Islet precursor cell (in vitro differentiated cells): ENCODE measurements at places on chromosomes 7 and 10.

GRCh38 chr10:77834943-77835668 lies 91.4 kb downstream of the DLG5 start:
- DNase-seq = no peak

GRCh38 chr7:137453356-137453755 lies 109.8 kb upstream of the PTN start:
- no peak for DNase-seq

DNA sequence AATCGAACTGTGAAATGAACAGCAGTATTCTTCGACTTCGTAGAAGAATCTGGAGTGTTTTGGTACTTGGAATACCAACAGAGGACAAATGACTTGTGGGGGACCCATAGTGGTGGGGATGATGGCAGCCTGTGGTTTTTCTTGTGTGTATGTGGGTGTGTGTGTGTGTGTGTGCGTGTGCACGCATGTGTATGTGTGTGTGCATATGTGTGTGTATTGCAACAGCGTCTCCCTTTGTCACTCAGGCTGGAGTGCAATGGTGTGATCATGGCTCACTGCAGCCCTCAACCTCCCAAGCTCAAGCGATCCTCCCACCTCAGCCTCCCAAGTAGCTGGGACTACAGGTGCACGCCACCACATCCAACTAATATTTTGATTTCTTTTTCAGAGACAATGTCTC lies 9.4 kb upstream of the YWHAG start:
- DNase-seq = no peak

- DNase-seq = peak; percentile 54
Measured at GRCh38 chr10:132308587-132309470, 1.1 kb upstream of the STK32C start.

- peak; percentile 96 for DNase-seq
Measured at GRCh38 chr10:5293691-5294550, 70.8 kb upstream of the UCN3 start.

DNA sequence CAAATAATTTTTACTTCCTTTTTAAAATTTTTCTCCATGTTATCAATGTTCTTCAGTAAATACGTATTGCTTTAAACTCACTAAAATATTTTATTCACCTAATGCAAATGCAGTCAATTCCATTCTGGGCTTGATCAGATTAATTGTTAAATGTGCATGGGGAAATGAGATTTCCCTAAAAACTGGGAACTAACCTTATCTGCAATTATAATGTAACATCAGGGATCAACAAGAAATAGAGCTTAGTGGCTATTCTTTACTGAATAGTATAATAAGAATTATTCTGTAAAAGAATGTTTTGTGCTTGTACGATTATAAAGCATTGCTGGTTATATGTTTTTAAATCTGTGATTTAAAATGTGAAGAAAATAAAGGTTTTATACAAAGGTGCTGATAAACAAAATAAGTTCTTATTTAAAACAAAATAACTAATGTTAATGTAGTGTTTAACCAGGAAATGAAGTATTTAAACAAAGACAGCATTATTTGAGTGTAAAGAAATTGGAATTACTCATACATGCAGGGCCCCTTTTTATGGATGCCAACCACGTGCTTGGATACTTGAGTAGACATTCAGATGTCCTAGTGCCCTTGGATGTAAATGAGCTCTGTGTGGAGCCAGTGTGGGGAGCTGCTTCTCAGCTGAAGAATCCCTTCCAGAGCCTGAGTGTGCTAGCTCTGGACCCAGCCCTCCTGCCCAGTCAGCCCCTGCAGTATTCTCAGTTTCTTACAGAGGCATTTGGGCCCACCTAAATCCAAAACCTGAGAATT lies 84.2 kb downstream of the REEP3 start:
- peak; percentile 56 for DNase-seq

DNA sequence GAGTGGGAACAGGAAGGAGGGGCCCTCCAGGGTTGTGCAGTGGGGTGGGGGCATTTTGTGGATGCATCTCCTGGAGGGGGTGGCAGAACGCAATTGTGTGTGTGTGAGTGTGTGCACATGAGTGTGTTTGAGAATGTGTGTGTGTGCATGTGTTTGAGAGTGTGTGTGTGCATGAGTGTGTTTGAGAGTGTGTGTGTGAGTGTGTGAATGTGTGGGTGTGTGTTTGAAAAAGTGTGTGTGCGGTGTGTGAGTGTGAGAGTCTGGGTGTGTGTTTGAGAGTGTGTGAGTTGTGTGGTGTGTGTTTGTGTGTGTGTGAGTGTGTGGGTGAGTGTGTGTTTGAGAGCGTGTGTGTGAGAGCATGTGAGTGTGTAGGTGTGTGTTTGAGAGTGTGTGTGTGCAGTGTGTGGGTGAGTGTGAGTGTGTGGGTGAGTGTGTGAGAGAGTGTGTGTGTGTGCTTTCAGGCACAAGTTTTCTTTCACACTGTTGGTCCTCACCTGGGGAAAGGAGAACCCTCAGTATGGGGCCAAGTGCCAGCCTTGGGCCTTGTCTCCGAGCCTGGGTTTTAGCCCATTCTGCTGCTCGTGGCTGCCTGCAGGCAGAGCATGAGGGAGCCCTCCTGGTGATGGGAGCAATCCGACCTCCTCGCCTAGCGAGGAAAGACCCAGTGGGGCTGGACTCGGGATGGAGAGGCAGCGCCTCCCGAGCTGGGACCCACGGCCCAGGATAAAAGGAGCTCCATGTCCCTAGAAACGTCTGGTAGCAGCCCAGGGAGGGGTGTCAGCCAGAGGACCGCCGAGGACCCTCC lies 35.6 kb downstream of the CDH23 start:
- DNase-seq = peak; percentile 22

DNA sequence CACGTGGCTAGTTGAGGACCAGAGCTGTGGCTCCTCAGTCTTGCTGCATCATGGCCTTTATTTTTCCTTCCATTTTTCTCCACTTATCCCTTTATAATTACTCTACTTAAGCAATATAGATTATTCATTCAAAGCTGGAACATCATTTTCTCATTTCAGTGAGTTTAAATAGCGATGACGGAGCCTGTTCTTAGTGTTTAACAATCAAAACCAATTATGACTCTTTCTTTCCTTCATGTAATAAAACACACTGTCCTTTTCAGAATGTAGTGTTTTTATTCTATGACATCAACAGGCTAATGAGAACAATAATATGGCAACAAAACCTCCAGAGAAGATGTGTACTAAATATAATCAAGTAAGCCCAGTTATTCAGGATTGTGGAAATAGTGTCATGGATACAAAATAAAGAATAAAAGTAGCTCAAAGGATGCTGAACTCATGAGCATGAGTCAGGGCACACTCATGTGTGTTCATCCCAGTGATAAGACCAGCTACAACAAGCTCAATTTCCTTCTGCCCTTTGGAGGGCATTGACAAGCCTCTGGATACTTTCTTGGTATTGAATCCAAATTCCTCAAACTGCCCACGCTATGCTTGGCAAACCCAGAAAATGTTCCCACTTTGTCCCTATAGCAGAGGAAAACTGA lies 188.4 kb downstream of the CYP26A1 start:
- no peak for DNase-seq

GRCh38 chr10:124429576-124429975 lies 10.9 kb upstream of the OAT start:
- DNase-seq = no peak

DNA sequence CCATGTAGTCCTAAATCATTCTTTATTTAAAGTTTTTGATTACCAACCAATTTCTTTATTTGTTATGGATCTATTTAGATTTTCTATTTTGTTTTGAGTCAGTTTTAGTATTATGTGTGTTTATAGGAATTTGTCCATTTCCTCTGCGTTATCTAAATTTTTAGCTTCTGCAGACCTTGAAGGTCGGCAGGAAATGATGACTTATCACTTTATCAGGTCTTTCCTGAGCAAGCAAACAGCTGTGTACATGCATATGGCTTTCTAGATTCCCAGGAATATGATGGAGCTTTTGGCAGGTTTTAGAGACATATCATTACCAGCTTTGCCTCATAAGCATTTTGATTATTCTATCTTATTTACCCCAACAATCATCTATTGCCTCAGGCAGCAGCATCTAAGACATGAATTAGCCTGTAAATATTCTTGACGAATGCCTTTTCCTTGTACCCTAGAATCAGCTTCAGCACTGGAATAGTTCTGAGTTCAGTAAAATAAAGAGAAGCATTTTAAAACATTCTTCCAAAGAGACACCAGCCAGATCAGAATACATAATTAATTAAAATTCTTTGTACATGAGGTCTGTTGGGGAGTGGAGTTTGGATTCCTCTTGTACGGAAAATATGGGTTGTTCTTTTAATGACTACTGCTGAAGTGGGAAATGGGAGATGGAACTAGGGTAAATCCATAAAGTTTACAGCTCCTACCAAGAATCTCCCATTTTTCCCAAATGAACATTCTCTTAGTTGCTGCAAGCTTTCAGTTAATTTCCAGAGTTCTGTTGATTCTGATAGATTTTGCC lies 408.8 kb upstream of the SEMA3C start:
- DNase-seq = no peak

DNA sequence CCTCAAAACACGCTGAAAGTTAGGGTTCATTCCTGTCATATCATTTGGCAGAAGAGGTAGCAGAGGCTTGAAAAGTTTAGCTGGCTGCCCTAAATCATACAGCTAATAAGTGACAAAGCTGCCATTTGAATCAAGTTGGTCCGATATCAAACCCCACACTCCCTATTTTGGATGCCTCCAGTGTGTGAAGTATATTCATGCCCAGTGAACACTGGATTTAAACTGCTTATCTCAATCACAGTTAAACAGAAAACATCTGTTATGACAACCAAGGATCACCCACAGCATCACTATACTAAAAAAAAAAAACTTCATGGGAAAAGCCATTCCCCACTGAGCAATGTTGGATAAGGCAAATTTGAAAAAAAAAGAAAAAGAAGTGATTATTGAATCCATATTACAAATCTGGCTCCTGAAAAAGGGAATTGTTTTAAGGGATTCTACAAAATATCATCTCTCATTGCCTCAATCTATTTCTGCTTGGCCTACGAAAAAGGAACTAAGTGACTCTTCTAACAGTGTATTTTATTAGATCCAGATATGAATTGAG lies 48.3 kb downstream of the ABCB1 start:
- DNase-seq = no peak
